Activated CD8-positive, alpha-beta memory T cell treated with anti-CD3 and anti-CD28 coated beads for 48 hours (primary cell): ENCODE measurements at places on chromosomes 2 and 18.

- DNase-seq = no peak
Observed at GRCh38 chr2:55224761-55225261, 7.3 kb downstream of the CLHC1 start.

GRCh38 chr2:185137700-185138099, 539.4 kb downstream of the ZNF804A start:
- DNase-seq = no peak

DNA sequence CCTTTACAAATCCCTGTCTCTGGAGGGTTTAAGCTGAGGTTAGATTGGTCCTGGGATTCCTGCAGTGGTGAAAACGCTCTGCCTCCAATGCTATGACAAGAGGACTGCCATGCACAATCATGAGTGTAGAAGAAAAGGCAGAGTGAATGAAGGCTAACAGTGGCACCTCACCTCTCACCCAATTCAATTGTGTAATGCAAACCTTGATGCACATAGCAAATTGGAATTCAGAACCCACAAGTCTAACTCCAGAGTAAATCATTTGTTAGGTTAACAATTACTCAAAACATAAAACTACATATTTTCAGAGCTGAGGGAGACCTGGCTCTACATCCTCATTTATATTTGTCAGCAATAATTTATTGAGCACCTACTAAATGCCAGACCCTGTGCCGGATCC, 1.8 kb downstream of the TGFBRAP1 start:
- no peak for DNase-seq

- no peak for DNase-seq
Observed at GRCh38 chr18:179499-179898, 21.1 kb downstream of the USP14 start.

DNA sequence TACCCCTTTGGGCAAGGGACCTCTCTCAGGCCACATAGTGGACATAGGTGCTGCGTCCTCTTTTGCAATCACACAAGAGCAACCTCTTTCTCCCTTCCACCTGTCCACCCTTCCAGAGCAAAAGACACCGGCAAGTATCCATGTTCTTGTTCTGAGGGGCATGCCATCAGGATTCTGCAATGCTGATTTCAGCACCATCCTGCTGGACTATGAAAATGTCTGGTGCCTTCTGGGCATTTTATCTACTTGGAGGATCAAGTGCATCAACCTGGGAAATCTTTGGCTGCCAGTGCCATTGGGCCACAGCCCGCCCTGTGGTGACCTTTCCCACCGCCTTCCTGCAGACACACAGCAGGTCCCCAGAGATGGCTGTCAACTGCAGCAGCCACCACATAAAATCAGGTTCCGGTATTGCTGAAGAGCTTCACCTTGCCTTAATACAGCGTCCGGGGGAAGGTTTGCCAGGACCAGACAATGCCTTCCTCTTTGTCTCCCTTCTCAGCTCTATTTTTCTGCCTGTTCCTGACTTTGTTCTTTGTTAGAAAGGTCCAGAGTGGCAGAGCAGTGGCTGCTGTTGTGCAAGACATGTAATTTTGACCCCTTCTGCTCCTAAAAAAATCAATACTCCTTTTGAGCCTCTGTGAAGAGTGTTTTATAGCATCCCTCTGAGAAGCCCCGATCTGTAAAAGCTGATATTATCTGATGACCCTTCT, 18.5 kb upstream of the BOD1L2 start:
- no peak for DNase-seq

GRCh38 chr2:51344886-51345285, 313.0 kb upstream of the NRXN1 start:
- DNase-seq = no peak

GRCh38 chr2:174797781-174798276, 33.6 kb upstream of the CHRNA1 start:
- no peak for DNase-seq

DNA sequence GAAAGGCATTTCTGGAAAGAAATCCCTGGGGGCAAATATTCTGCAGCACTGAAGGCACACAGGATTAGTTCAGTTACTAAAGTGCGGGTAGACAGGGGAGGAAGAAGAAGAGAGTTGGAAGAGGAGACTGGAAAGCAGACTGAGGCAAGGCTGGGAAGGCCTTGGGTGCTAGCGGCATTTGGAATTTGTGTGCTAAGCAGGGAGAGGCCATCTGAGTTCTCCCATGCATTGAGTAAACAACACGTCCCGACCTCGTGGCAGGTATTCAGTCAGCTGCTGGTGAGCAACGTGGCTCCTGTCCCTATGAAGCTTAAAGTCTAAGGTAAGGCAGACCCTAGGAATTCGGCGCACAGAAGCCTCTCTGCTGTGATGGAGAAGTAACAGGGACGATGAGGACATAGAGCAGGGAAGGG, 30.7 kb downstream of the ATP8B1 start:
- DNase-seq = no peak

DNA sequence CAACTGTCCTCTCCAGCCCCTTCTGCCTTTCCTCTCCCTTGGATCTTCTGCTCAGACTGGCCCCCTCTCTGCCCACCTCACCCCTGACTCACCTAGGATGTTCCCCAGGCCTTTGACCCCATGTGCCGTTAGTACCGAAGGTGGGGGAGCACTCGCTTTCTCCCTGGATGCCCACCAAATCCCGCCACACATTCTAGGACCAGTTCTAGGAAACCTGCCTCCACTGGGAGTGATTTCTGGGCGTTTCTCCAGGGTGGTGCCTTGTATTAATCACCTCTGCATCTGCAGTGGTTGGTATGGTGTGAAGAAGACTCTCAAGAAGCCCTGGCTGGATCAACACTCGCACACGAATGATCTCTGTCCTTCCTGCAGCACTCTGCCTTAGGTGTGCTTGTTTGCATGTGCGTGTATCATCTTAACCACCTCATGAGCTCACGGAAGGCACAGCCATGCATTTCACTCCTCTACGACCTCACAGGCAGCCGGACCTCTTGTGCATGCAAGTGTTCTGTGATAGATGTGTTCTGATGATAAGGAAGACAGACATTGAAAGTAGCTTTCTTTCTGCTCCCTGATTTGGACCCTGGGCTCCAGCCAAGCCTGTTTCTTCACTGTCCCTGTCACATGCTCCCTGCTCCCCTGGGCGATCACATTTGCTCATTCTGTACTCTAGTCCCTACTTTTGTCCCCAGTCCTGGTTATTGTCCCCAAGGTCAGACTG, 69.4 kb downstream of the LIPG start:
- DNase-seq = no peak

- peak; percentile 34 for DNase-seq
Observed at GRCh38 chr18:49021433-49022129, 70.8 kb upstream of the SMAD7 start.

- no peak for DNase-seq
Observed at GRCh38 chr2:26885651-26886329, 37.9 kb downstream of the DPYSL5 start.

DNA sequence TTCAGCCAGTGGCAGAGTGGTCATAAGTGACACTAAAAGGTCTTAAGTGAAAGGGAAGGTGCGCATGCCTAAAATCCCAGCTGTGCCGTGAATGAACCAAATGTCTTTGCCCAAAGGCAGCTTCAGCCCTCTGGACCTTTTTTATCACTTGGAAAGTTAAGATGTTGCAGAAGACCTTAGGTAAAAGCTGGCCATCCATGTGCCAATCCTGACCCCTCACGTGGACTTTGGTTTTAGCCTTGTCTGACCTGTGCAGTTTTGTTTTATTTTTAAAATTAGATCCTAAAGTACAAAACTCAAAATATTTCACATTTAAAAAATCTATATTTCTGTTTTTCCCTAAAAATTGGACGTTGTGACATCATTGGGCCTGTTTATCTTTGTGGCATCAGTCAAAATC, 429.5 kb downstream of the STK39 start:
- DNase-seq = no peak

GRCh38 chr2:158953454-158953853, 15.0 kb upstream of the TANC1 start:
- DNase-seq = no peak

DNA sequence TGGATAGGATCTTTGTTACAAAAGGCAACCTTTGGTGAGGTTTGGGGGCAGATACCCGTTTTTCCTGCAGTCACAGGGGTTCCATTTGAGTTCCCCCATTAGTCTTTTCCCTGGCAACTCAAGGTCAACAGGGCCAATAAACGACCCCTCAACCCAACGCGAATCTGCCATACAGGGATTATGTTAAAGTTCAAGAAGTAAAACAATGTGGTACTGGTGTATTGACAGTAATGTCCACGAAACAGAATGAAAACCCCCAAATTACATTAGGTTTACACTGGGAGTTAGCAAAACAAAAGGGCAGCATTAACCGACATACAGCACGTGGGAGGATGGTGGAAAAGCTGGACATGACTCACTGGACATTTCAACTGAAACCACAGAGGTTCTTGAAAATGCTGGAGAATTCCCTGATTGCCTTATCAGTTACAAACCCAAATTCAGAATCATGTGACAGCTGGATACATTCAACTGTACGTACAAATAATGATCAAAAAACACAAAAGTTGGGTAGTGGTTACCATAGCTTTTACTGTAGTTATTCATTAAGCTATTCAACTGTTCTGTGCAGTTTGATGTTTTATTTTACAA, 4.9 kb upstream of the IMP4 start:
- no peak for DNase-seq

DNA sequence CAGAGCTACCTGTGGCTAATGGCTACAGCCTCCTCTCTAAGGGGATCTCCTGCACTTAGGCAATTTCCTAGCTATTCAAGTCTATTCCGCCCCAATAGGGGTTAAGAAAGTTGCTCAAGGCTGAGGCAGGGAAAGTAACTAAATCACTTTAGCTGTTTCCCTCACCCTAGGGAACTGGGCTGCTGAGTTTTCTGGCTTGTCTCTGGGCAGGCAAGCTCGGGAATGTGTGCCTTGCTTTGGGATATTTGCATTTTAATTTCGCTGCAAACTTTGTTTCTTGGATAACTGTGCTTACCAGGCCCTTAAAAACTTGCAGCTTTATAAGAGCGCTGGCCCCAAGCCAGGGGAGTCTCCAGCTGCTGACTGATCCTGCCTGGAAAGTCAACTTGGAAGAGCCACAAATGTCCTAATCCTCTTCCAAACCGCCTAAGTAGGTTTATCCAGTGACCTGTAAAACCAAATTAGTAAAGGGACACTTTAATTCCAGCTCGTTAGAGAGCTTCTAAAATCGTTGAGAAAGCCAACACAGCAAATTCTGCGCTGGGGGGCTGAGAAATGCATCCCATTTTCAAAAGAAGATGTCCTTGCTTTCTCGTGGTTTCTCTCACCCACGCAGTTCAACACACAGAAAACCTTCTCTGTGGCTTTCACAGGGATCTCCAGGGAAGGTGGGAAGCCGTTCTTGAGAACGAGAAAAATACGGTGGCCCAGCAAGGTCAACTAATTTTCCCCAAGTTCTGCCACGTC, 59.5 kb upstream of the SP3 start:
- DNase-seq = no peak

GRCh38 chr2:43193652-43194120, 32.7 kb downstream of the ZFP36L2 start:
- DNase-seq = no peak

GRCh38 chr18:31447530-31448191, at the start of gene DSG3:
DSG3 (plus strand) TSS chr18:31447741; CDS start chr18:31447878, 137 bp downstream.
- DNase-seq = no peak

DNA sequence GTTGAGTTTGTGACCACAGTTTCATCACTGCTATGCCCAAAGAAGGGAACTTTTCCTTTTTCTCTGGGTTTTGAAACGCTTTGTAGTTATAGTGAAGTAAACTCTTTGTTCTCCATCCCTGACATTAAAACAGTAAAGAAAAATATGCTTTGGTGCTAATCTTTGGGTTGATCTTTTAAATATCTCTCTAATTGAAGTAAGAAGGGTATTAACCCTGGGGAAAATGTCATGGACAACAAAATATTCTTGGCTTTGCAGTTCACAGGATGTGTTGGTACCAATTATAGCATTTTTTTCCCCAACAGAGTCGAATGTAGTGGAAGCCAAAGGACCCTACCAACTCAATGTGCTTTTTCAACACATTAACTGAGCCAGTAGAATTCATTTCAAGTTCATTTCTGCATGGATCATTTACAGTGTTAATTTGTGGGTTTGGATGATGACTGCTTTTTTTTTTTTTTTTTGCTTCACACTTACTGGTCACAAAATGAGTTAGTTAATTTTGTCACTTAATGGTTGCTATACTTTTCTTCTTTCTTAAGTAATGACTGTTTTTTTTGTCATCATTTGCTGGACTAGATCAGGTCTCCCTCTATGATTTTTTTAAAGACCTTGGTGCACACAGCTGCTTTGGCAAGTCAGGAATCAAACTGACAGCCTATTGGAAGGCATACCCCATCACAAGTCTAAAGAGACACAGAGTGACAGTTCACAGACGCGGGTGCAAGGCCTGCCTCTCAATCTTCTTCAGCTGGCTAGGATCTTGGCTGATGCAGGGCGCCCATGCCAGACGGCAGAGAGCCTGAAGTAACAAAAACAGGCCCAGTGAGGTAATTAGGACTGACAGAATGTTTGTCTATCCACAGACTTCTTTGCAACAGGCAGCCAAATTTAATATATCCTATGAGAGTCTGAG, 98.8 kb upstream of the MMADHC start:
- no peak for DNase-seq

- DNase-seq = peak; percentile 38
Observed at GRCh38 chr18:58493516-58494253, 135.2 kb downstream of the ALPK2 start.

GRCh38 chr18:24543795-24544498, 83.5 kb downstream of the HRH4 start:
- DNase-seq = no peak

DNA sequence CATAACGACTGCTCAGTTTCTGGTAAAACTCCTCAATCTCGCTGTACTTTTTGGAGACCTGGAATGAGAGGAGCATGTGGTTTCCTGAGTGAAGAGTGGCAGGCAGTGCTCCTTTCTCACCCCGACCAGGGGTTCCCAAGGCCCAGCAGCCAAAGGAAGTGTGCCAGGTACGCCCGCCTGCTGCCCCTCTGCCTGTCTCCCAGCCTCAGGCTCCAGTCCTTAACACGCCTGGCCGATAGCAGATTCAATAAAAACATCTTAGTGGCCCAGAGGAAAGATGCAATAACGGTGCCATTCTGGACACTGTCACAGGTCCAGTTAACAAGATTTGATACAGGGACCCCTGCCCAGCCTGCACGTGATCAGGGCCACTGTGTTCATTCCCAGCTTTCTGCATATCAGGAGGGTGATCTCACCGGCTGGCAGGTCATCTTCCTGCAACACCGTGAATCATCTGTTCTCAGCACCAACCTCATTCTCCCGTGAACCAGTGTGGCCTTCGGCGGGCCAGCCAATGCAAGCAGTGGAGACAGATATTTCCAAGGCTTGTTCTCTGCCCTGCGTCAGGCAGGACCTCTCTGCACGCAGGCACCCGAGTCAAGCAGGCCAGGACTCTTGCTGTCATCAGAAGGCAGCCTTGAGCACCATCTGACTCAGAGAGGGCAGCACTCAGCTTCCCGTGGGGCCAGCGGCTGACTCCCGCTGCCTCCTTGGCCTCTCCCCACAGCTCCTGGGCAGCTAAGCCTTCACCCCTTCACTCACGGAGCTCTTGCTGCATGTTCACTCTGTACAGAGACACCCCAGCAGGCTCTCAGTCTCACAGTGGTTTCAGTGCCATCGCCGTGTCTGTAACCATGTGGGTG, 9.5 kb downstream of the HS1BP3 start:
- no peak for DNase-seq

- no peak for DNase-seq
Observed at GRCh38 chr18:60980422-60981005, 352.7 kb upstream of the CDH20 start.
